HL-60 (cell line): ENCODE measurements at places on chromosomes 5 and 9.

DNA sequence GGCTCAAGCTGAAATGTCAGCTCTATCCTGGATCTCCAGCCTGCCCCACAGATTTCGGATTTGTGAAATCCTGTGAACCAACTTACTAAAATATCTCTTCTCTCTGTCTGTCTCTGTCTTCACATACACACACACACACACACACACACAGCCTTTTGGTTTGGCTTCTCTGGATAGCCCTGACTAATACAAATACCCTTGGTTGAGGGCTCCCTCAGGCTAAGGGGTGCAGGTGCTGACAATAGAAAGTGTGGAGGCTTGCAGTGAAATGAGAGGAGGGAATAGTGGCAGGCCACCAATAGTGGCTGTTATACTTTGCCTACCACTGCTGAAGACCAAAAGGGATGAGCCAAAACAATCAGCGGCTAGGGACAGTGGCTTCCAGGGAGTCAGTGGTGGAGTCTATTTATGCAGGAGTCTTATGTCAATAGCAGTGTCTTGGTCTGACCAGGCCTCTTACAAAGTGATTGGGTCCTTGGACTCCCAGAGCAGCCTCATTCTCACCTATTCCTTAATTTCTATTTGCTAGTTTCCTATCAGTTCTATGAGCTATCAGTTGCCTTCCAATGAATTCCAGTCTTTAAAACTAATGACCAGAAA lies 93.2 kb upstream of the GAS1 start:
- DNase-seq: no peak

DNA sequence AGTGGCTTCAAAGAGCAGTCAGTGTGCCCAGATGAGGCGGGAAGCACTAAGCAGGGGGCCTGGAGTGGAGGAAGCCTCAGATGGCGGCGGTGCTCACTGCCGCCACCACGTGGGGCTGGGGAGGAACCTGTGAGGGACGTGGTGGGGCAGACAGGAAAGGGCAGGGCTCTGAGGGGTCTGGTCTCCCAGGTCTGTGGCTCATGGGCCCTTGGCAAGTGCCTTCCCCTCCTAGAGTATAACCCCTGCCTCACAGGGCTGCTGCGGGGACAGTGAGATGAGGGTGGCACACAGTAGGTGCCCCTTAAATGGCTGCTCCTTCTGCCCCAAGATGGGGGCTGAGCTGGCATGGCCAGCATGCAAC lies 26.6 kb downstream of the NR5A1 start:
- DNase-seq: peak; percentile 50

- peak; percentile 5 for DNase-seq
These were observed 1042.3 kb downstream of the CDH12 start for GRCh38 chr5:21810737-21811316.

GRCh38 chr5:50730336-50730735 lies 63.9 kb downstream of the PARP8 start:
- DNase-seq: no peak

- peak; percentile 30 for DNase-seq
These were observed 49.6 kb upstream of the CCNG1 start for GRCh38 chr5:163387589-163388343.

DNA sequence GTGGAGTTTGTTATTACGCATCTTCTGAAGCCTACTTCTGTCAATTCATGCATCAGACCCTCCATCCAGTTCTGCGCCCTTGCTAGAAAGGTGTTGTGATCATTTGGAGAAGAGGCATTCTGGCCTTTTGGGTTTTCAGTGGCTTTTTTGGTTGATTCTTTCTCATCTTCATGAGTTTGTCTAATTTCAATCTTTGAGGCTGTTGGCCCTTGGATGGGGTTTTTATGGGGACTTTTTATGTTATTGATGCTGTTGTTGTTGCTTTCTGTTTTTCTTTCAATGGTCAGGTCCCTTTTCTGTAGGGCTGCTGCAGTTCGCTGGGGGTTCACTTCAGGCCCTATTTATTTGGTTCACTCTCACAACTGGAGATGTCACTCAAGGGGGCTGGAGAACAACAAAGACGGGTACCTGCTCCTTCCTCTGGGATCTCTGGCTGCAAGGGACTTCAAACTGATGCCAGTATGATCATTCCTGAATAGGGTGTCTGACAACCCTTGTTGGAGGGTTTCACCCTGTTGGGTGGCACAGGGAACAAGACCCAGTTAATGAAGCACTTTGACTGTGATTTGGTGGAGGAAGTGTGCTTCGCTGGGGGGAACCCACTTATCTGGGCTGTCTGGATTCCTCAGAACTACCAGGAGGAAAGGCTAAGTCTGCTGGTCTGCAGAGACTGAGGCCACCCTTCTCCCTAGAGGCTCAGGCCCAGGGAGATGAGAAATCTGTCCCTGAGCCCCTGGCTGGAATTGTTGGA lies 226.7 kb upstream of the PTGER4 start:
- DNase-seq: no peak

GRCh38 chr9:122116040-122116439 lies 22.9 kb upstream of the TTLL11 start:
- DNase-seq: no peak
